ENCODE measurements at places on chromosomes 6 and 20.

DNA sequence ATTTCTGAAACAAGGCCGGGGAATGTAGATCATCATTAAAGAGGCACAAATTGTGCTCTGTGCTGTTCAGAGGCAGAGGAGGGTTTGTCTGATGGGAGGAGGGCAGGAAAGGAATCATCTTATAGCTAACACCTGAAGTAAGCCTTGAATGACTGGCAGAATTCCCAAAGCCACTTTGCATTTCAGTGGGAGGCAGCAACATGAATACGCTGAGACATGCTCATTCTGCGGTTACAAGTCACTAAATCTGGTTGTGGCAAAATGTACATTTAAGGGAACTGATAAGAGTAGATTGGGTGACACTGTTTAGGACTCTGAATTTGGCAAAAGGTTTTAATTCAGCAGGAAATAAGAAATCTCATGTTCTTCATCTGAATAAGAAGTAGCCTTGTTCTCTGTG lies 4.4 kb upstream of the COL19A1 start:
- no peak for DNase-seq

DNA sequence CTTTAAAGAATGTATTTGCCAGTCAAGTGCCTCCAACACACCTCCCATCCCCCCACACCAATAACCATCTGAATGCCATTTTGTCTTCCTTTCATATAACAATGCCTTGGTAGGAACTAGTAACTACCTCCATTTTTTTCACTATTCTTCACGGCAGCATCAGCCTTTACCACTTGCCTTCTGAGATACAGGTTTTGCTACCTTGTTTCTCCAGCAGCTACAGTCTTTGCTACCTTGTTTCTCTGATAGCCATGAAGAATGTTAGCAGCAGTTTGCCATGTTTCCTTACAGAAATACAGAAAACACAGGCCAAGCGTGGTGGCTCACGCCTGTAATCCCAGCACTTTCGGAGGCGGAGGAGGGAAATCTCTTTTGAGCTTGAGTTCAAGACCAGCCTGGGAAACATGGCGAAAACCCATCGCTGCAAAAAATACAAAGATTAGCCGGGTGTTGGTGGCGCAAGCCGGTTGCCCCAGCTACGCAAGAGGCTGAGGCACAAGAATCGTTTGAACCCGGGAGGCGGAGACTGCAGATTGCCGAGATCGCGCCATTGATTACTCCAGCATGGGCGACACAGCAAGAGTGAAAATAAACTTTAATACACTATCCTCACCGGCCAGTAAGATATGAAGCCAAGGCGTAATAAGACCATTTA lies 100.9 kb downstream of the HFE start:
- no peak for DNase-seq

GRCh38 chr20:3059489-3059888 lies 11.9 kb upstream of the OXT start:
- DNase-seq = no peak

DNA sequence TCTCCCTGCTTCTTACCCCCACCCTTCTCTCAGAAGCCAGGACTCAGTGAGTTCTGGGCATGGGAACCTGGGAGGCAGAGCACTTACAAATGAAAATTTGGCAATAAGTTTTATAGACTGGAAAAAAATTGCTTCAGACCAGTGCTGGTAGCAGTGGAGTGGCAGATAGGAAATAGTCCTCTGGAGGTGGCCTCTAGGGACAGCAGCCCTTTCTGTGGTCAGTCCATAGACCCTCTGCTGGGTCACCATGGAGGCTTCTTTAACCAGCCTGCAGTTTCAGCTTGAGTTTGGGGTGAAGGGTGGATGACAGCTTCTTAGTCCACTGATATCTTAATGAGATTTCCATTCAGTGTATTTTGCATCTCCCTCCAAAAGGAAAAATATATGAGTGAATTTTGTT lies 179.1 kb downstream of the ARID1B start:
- DNase-seq = no peak

DNA sequence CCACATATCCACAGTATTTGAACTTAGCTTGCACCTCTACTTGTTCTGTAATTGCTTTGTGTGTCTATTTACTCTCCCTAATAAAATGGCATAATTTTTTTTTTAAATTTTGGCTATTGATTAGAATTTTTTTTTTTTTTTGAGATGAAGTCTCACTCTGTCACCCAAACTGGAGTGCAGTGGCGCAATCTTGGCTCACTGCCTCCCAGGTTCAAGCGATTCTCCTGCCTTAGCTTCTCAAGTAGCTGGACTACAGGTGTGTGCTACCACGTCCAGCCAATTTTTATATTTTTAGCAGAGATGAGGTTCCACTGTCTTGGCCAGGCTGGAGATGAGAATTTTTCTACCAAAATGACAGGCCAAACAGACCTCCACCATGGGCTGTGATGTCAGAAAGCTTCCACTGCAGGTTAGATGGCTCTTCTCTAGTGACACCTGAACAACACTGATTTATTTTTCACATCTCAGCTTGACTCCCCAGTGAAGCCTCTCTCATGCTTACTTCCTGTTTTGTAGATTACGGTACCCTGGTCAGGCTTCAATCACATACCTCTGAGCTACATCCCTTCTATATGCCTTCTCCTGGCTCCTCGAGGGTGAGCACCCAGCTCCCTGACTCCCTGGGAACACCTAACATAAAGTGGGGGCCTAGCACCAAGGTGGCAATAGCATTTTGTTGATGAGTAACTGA lies 112.8 kb downstream of the ARHGAP18 start:
- no peak for DNase-seq

- no peak for DNase-seq
These were observed 122.6 kb upstream of the PHACTR1 start for GRCh38 chr6:12593771-12594529.

DNA sequence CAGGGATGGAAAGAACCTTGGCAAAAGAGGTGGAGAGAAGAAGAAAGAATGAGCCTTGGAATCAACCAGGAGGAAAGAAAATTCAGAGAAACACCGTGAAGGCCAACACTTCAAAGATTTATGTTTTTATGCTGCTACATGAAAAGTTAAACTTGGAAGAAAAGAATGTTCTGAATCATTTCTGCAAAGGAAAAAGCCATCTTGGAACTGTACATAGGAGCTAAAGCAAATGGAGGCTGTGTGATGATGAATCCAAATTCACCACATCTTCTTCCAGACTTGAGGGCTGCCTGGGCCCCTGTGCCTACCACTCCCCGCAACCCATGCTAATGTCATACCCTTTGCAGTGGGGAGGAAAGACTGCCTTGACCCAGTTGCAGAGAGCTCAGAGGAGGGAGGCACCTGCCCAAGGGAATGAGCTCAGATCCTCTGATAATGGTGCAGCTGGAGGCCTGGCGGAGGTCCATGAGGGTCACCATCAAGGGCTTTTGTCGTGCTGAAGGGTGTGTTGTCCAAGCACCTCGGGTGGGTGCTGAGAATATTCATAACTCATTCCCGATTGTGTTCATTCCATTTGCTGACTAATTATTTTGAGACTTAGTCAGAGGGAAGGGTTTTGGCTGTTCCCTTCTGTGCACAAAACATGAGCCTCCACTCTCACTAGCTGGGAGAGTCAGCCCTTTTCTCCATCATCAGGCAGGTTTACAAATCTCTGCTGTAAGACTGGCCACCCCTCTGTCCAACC lies 245.8 kb upstream of the JAG1 start:
- DNase-seq = no peak

All from Karpas-422 (cell line).